Spinal cord (tissue), 10 donors: ENCODE measurements at places on chromosomes 11 and 22.
A peak's percentile ranks its signal among the peaks of the same experiment; 100 is the strongest.

DNA sequence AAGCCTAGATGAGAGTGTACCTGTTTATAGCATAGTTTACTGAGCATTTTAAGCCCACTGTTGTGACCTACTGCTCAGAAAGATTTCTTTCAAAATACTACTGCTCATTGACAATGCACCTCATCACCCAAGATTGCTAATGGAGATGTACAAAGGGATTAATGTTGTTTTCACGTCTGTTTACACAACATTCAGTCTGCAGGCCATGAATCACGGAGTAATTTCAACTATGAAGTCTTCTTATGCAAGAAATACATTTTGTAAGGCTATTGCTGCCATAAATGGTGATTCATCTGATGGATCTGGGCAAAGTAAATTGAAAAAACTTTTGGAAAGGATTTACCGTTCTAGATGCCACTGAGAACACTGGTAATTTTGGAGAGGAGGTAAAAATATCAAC, 112.9 kb downstream of the KIF18A start:
- no peak for DNase-seq

DNA sequence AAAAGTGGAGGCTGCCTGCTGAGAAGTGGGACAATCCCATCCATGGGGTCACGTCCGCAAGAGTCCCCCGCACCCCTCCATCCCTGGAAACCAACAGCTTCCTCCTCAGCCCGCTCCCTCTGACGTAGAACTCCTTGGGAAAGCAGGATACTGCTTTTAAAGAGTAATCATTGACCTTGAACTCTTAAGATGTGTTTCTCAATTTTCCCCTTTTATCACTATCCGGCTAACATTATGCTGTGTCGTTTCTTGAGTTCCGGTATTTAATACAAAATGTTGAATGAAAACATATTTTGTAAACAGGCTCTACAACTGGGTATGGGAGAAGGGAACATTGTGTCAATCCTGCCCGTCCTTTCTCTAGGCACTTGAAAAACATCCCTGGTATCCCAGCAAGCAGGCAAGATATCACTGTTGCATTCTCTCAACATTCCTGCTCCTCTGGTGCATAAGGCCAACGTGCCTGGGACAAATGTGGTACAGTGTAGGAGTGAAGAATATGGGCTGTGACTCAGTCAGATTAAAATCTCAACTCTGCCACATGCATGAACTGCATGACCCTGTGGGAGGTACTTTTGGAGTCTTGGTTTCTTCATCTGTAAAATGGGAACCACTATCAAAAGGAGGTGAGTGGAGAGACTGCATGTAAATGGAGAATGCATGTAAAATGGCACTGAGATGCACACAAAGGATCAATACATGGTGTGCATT, 52.8 kb downstream of the WT1 start:
- DNase-seq, result no peak

DNA sequence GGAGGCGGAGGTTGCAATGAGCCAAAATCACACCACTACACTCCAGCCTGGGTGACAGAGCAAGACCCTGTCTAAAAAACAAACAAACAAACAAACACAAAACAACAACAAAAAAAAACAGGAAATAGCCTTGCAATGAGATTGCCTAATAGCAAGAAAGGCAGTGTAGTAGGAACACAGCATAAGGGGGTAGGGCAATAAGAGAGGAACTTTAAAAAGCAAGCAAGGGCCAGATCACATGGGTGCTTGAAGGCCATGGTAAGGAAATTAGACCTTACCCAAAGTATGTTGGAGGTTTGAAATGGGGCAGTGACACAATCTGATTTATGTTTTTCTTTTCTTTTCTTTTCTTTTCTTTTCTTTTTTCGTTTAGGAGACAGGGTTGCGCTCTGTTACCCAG, 34.7 kb upstream of the NRIP3 start:
- no peak for DNase-seq

GRCh38 chr11:120304526-120304925, 20.6 kb upstream of the TLCD5 start:
- DNase-seq, result no peak

GRCh38 chr11:626475-627307, at the start of gene SCT:
Gene SCT (minus strand): TSS chr11:627181. CDS start chr11:627143, 38 bp downstream.
- DNase-seq, result no peak

- no peak for DNase-seq
Measured at GRCh38 chr11:37076866-37077265, 478.8 kb upstream of the RAG2 start.

GRCh38 chr22:20786536-20786979, 12.6 kb downstream of the SERPIND1 start:
- DNase-seq, result no peak

GRCh38 chr11:122344215-122344614, 228.2 kb upstream of the BLID start:
- no peak for DNase-seq

- no peak for DNase-seq
Measured at GRCh38 chr11:2515401-2516275, 70.8 kb downstream of the KCNQ1 start.

GRCh38 chr11:69013009-69013951, at the start of gene MRGPRF:
Gene MRGPRF (minus strand): TSS chr11:69013246. CDS start chr11:69009901, 3,345 bp downstream.
- DNase-seq, result peak; percentile 81

GRCh38 chr11:35237860-35238715, 99.1 kb downstream of the CD44 start:
- DNase-seq, result no peak

GRCh38 chr11:7165911-7166310, 77.1 kb downstream of the RBMXL2 start:
- DNase-seq, result no peak

DNA sequence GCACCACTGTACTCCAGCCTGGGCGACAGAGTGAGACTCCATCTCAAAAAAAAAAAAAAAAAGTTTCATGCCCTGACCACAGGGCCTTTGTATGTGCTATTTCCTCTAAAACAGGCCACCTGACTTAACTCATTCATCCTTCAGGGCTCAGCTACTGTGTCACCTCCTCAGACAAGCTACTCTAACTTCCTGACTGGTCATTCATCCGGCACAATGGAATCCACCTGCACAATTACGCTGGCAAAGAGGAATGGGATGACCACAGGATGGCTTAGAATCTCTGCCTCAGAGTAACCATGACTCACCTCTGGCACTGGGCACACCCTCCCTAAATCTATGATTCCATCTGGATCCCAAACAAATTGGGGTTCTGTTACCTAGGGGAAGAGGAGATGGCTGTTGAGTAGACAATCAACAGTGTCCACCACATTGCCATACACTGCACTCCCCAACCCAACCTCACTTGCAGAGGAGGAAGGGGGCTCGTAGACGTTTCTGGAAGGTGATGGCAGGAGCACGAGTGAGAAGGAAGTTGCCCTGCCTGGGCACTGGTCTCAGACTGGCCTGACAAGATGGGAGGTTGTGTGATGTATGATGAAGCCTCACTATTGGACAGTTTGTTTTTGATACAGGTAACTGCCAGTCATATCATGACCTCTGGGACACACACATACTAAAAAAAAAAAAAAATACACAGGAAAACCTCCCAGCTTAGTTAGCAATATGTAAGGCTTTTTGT, 22.8 kb upstream of the HMOX1 start:
- DNase-seq, result no peak

GRCh38 chr11:62020661-62021060, 53.2 kb upstream of the FTH1 start:
- DNase-seq, result no peak

DNA sequence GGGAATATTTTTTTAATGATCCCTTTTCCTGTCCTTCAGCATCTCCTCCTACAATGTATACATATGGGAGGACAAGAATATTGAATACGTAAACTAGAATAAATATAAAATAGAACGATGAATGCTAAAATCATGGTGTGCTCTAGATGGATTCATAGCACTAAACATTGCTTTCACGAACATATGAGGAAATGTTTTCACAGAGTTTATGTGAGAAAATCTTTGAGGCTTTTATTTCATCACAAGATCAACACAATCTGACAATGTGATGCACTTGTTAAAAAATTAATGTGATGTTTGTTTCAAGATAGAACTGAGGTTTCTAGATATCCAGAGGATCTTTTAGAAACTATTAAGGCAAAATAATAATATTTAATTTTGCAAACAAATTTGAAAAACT, 3.0 kb downstream of the CARD16 start:
- no peak for DNase-seq

- no peak for DNase-seq
Measured at GRCh38 chr22:28351476-28351875, 328.2 kb downstream of the TTC28 start.

DNA sequence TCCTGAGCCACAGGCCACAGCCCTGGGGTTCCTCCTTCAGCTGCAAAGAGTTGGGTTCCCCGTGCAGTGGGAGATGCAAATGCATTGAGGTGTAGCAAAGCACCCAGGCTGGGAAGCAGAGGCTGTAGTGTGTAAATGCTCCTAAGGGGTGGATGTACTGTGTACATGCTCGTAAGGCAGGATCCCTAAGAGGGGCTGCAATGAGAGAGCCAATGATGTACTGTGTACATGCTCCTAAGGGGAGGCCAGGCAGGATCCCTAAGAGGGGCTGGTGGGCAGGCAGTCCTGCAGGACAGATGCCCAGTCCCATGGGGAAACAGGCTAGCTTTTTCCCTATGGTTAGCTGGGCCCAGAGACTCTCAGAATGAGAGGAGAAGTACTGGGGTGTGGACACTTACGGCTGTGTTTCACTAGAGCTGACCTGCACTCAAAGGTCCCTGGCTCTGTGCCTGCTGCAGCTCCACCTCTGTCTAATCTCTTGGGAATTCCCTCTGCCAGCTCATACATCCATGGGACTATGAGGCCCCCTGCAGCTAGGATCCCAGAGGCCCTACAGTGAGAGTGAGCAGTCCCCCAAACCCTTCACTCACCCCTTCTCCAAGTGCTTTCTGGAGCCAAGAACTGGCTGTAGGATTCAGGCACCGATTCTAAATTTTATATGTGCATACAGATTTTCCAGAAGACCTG, 261.9 kb upstream of the LUZP2 start:
- DNase-seq, result no peak

DNA sequence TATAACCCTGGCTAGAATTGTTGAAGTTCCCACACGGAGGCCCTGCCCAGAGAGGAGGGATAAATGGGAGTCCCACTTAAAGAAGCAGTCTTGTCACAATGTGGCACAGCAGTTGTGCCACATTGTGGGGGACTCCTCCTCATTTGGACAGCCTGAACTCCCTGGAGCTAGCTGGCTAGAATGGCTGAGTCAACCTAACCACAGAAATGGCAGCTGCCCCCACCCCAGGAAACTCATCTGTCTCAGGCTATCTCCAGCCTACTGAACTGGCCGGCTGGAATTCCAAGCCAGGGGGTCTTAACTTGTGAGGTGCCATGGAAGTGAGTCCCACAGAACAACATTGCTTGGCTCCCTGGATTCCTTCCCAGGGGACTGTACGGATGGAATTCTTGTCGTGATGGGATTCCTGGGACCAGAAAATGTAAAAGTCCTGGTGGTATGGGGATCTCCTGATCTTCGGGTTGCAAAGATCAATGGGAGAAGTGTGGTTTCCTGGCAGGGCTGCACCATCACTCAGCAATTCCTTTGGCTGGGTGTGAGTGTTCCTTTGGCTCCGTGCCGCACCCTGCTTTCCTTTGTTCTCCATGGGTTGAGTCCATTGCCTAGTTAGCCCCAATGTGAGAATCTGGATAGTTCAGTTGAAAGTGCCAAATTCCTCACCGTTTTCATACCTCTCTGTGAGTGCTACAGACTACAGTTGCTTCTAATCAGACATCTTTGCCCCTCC, 791.2 kb upstream of the FAT3 start:
- DNase-seq, result no peak

GRCh38 chr22:40153192-40153591, 24.5 kb upstream of the TNRC6B start:
- no peak for DNase-seq

GRCh38 chr11:108622341-108622740, 28.8 kb upstream of the EXPH5 start:
- no peak for DNase-seq

DNA sequence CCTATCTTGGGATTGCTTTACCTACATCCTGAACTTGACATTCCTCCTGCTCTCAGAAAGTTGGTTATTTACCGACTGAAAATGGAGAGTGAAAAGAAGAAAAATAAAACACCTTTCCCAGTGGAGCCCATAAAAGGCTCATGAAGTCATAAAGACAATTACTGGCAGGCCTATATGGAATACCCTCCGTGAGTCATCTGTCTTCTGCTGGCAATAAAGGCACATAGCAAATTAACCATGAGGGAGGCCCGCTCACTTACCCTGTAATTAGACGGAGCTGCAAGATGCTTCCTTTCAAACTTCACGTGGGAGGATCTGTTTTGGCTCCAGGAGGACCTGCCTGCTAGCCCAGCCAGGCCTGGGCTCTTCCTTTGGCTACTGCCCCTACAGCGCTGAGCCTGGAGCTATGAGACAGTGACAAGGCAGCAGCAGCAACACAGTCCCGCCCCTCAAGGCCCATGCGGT, 540.4 kb downstream of the BUD13 start:
- DNase-seq, result no peak

DNA sequence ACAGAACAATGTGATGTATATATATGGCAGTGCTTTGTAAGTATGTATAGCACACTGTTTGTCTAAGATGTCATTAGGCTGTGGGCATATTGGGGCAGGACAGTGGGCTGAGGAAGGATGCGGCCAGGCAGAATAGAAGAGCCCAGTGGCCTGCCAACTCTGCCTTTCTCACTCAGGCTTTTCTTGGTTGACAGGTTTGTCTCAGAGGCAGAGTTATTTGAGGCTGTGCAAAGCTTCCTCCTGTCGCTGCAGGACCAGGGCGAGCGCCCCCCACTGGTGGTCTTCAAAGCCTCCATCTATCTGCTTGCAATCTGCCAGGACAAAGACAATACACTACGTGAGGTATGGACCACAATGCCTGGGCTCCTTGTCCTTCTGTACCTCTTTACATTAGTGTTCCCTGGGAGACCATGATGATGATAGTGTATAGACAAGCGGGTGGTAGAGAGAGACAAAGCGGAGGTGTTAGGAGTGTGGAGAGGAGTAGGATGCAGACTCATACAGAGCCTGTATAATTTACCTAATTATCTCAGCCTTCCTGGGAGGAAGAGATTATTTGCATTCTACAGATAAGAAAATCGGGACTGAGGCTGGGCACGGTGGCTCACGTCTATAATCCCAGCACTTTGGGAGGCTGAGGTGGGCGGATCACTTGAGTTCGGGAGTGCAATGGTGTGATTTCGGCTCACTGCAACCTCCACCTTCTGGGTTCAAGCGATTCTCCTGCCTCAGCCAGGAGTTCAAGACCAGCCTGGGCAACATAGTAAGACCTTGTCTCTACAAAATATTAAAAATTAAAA, 37.3 kb upstream of the CCDC134 start:
- no peak for DNase-seq

- DNase-seq, result peak; percentile 88
Measured at GRCh38 chr11:47106798-47107411, 69.8 kb downstream of the ARFGAP2 start.

GRCh38 chr11:64926689-64927088, 2.2 kb downstream of the PPP2R5B start:
- no peak for DNase-seq

GRCh38 chr11:119341222-119342022, 739 bp upstream of the C1QTNF5 start:
- no peak for DNase-seq

- no peak for DNase-seq
Measured at GRCh38 chr22:20060700-20061480, 19.2 kb upstream of the DGCR8 start.

DNA sequence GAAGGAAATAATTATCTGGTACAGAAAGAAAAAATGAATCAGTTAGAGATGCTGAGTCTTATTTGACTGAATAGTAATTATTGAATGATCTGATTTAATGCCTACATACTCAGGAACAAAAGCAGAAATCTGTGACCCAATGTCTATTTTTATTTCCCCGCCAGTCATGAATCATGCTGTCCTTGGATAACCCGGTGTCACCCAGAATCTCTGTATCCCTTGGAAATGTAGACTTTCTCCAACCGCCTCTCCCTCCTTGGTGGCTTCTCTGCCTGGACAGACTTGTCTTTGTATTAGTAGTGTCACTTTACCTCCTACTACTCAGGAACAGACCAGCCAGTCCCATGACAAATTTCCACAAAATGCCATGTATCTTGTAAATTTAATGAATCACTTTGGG, 173.3 kb upstream of the PDGFD start:
- no peak for DNase-seq
